ENCODE measurements at places on chromosomes 1 and 21.

DNA sequence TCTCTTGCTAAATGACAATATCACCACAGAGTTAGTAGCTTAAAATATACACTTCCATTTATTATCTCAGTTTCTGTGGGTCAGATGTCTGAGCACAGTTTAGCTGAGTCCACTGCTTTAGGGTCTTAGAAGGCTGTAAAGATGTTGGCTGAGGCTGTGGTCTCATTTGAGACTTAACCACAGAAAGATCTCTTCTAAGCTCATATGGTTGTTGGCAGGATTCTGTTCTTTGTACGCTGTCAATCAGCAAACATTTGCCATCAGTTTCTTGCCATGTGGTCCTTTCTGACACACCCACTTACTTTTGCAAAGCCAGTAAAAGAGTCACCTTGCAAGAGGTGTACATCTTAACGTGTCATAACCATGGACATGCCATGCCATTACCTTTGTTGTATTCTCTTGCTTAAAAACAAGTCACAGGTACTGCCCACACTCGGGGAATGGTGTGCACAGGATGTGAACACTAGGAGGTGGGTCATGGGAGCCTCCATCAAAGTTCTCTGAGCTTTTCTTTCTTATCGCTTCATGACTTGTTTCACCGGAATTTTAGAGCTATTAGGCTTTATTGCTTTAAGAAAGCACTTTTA, 18.7 kb downstream of the DYRK1A start:
- no peak for DNase-seq

DNA sequence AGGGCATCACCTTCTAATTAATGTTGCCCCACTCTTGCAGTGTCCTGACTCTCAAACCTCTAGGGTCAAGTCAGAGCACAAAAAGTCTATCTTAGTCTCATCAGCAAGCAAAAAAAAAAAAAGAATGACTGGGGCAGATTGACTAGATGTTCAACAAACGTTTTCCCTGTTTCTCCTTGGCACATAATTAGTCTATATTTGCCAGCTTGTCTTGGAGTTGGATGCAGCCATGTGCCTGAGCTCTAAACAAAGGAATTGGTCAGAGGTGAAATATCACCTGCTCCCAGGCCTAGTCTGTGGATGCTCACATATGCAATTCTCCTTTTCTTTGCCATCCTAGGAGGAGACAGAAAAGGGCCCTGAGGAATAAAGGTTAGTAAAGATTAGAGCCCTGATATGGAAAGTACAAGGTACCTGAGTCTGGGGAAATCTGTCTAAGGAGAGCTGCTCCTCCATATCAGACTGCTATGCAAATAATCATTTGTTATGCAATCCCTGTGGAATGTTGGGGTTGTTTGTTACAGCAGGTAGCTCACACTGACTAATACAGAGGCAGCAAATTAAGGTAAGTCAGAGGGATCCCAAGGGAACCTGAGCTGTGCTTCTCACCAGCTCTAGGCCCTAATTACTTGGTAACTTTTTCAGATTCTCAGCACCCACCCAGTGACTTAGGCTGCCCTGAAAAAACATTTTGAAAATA, 130.8 kb downstream of the BRINP2 start:
- DNase-seq = no peak

- no peak for DNase-seq
Observed at GRCh38 chr1:107935396-107936064, 29.4 kb downstream of the VAV3 start.

DNA sequence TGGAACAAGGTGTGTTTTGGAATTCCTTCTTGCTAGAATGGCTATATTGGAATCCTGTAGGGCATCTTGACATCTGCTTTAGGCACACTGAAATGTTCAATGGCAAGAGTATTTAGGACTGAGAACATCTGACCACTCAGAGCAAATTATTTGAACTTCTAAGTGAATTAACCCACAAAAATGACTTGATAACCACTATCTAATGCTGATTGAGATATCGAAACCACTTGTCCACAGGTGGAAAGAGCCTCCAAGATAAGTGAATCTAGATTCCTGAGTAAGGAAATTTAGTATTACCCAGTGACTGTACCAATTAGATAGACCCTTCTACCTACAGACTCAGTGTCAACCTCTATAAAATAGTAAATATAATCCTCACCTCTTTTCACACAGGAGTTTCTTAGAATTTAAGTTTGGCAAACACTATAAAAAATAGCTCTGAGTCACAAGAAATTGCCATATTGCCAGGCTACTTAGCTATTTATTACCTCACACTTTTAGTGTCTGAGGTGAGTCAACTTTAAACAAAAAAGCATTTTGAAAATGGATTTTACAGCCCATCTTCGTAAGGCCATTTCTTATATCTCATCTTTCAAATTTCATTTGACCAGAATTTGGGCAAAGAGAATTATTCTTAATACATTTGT, 421.8 kb downstream of the PTBP2 start:
- no peak for DNase-seq

DNA sequence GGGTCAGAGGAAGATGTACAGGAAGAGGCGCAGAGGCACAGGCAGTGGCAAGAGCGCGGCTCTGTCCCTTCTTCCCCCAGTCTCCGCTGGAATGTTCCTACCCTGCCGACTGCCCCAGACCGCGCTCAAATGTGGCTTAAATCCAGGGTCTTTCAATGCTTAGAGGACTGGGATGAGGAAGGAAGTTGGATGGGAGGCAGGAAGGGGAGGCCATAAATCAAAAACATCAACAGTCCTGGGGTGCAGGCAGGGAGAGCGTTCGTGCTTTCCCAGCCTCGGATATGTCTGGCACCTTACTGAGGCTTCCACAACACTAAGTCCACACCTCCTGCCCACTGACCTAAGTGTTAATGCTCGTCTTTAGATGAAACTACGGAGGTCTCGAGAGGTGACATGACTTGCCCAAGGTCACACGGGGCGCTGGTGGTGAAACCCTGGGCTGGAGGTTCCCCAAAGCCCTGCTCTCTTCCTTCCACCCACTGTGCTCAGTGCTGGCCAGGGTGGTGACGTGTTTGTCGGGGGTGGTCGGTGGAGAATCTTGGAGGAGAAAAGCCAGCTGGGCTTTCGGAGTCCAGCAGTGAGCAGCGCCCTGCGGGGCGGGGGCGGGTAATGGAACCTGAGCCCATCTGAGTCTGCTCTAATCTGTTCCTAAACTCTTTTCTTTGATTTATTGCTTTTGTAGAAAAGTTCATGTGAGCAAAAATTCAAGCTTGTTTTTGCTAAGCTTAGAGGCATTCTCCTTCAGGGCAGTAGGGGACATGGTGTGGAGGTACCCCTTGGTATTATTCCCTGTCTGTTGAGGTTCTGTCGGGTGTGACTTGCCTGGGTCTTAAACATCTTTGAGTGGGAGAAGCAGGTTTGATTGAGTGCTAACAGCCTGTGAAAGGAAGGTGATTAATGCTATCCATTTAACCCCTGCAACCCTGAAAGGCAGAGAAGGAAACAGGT, 708 bp downstream of the CDA start:
- peak; percentile 44 for DNase-seq
